ENCODE measurements at places on chromosomes 16 and 17.

GRCh38 chr16:57071831-57072582 lies 20.4 kb upstream of the CPNE2 start:
- peak; percentile 77 for ATAC-seq

GRCh38 chr16:57797526-57798266 lies 4.6 kb downstream of the KIFC3 start:
- peak; percentile 77 for ATAC-seq

- no peak for ATAC-seq
Measured at GRCh38 chr16:65523283-65523944, 401.6 kb upstream of the CDH11 start.

DNA sequence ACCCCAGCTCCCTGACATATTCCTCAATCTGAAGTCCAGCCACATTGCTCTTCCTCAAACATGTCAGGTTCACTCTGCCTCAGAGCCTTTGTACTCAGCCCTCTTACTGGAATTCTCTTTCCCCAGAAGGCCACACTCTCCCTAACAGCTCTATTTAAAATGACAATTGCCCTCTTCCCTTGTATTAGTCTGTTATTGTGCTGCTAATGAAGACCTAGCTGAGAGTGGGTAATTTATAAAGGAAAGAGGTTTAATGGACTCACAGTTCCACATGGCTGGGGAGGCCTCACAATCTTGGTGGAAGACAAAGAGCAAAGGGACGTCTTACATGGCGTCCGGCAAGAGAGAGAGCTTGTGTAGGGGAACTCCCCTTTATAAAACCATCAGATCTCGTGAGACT lies 46.0 kb downstream of the HS3ST2 start:
- ATAC-seq = no peak

- no peak for ATAC-seq
Measured at GRCh38 chr17:82878527-82878926, 38.7 kb upstream of the ZNF750 start.

GRCh38 chr16:23673971-23674614 lies 4.6 kb upstream of the PLK1 start:
- ATAC-seq = no peak

GRCh38 chr17:72426948-72427760 lies 306.3 kb downstream of the SOX9 start:
- no peak for ATAC-seq

DNA sequence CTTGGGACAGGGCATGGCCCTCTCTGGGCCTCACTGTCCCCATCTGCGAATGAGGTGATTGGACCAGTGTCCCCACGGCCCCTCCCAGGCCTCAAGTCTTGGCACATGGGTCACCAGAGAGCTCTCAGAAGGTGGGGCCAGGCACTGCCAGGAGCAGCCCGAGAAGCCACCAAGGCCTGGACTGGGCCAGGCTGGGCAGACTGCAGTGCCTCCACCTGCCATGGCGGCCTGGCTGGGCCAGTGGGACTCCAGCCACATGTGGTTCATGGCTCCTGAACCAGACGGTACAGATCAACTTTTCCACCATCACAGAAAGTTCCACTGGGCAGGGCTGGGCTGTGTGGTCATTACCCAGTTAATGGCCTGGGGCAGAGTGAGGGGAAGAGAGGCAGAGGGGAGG lies 19.8 kb downstream of the C16orf95 start:
- no peak for ATAC-seq

GRCh38 chr17:3685174-3685573 lies 10.8 kb downstream of the P2RX5 start:
- ATAC-seq = peak; percentile 46

- no peak for ATAC-seq
Measured at GRCh38 chr16:28168991-28169554, 42.7 kb downstream of the XPO6 start.

DNA sequence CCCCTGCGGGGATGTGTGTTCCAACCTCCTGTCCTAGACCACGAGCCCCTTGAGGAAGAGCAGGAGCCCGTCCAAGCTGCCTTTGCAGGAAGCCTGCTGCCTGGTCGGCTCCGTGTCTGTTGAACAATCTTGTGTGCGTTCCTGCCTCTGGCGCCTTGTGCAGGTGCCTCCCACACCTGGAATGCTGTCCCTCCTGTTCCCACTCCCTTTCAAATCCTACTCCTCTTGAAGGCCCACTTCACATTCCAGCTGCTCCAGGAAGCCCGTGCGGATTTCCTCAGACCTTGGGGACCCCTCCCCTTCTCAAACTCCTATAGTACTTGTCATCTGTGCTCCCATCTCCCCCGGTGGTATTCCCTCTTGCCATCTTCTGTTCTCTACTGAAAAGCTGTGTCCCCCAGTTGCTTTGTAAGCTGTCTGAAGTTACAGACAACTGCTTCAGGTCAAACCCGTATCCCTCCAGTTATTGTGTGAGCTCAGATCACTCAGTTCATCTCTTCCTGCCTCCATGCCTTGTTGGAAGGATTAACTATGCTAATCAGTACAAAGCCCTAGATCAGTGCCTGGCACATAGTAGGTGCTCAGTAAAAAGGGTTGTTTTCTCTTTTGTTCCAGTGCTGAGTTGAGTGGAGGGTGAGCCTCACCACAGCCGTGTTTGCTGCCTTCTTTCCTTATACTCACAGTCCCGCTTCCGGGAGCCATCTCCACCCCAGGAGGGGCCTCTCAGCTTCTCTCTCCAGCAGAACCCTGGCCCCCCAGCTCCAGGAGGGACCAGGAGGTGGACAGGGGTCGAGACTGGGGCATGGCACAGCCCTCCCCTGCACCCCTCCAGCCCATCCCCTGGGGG lies 241.8 kb upstream of the CIBAR2 start:
- peak; percentile 77 for ATAC-seq

- ATAC-seq = no peak
Measured at GRCh38 chr16:74771656-74772315, 2.8 kb downstream of the FA2H start.

DNA sequence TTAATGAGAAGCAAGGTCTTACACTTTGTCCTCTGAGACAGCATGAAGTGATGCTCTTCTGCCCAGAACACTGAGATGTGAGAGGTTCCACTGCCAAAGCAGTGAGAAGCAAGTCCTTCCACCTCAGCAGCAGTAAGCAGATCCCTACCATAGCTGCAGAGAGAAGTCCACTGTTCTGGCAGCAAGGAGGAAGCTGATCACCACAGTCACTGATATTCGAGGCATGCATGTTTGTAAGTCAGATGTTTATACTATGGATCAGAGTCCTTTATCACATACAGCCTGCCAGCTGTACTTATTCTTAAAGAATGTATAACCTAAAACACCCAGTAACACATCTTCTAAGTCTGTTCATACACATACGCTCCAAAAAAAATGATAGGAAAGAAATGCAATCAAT lies 18.2 kb upstream of the METTL2A start:
- no peak for ATAC-seq

DNA sequence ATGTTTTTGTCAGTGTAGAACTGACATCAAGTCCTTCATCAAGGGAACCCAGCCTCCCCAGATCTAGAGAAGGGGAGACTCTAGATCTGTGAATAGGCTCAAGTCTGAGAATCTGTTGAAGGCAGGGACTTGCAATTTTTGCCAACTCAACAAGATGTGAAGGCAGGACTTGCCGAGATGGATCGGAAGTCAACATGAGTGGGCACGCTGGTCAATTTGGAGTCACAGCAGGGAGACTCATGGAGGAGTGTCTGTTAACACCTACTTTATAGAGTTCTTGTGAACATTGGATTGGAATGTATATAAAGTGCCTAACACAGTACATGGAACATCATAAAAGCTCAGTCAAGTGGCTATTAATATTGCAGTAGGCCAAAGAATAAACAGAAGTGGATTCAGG lies 10.0 kb downstream of the ZNF689 start:
- ATAC-seq = no peak

GRCh38 chr16:11534262-11534661 lies 52.5 kb downstream of the LITAF start:
- no peak for ATAC-seq

DNA sequence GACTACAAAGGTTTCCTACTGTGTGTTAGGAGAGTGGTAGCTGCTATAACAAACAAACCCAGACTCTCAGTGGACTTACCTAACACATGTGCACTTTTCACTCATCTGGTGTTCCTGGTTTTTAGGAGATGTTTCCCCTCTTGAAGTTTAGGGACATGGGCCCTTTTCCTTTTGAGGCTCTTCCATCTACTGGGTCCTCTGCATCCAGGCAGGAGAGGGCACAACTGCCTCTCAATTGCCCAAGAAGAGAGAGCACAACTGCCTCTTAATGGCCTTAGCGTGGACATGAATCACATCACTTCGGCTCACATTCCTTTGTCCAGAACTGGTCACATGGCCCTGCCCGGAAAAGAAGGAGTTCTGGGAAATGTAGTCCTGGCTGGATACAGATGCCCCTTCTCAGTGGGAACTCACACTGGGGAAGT lies 9.8 kb upstream of the TNRC6C start:
- peak; percentile 31 for ATAC-seq

DNA sequence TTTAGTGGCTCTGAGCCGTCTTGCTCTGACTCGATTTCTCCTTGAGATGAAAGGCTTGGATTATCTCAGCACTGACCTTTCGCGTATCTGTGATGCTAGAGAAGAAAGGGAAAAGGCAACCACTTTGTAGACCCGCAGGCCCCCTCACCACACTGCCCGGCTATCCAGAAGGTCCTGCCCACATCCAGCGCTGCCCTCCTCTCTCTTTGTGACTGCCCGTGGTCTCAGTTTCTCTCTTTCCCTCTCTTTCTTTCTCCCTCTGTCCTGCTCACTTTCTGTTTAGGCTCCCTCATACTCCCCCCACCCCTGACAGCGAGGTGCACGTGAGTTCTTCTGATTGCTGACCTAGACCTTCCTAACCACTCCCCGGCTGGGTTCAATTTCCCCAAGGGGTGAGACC lies 12.8 kb upstream of the TBX21 start:
- ATAC-seq = no peak

DNA sequence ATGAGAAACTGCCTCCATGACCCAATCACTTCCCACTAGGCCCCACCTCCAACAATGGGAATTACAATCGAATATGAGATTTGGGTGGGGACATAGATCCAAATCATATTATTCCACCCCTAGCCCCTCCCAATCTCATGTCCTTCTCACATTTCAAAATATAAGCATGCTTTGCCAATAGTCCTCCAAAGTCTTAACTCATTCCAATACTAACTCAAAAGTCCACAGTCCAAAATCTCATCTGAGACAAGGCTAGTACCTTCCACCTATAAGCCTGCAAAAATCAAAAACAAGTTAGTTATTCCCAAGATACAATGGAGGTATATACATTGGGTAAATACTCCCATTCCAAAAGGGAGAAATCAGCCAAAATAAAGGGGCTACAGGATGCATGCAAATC lies 12.9 kb downstream of the CLEC10A start:
- ATAC-seq = no peak

GRCh38 chr16:79369796-79370195 lies 230.7 kb downstream of the MAF start:
- ATAC-seq = peak; percentile 43

- no peak for ATAC-seq
Measured at GRCh38 chr16:80189476-80190175, 351.2 kb upstream of the DYNLRB2 start.

- ATAC-seq = no peak
Measured at GRCh38 chr17:53134548-53134947, 688.2 kb upstream of the KIF2B start.

DNA sequence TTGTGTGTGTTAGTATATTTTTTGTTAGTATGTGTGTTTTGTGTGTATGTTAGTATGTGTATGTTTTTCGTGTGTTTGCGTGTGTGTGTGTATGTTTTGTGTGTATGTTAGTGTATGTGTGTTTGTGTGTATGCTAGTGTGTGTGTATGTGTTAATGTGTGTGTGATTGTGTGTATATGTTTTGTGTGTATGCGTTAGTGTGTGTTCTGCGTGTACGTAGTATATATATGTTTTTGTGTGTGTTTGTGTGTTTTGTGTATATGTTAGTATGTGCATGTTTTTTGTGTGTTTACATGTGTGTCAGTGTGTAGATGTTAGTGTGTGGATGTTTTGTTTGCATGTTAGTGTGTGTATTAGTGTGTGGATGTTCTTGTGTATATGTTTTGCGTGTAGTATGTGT lies 29.6 kb downstream of the RBFOX1 start:
- ATAC-seq = no peak

DNA sequence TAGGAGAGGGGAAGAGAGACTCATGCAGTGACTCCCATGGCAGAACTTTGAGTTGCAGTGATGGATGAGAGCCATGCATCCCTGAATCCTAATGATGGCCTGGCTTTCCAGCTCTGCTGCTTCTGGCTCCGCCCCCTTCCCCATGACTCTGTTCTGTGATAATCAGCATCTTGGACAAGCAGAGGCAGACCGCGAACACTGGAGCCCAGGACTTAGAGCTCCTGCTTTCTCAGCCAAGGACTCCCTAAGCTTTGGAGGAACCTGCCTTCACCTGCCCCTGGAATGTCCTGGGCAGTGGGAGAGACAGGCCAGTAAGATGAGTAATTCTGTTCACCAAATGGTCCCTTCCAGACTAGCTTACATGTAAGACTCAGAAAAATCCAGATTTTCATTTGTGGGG lies 12.5 kb downstream of the CCDC92B start:
- ATAC-seq = peak; percentile 75
